Jurkat, Clone E6-1 (cell line): ENCODE measurements at places on chromosomes 4 and X.

GRCh38 chr4:8329560-8329858, 60.0 kb downstream of the HTRA3 start:
- DNase-seq = no peak

DNA sequence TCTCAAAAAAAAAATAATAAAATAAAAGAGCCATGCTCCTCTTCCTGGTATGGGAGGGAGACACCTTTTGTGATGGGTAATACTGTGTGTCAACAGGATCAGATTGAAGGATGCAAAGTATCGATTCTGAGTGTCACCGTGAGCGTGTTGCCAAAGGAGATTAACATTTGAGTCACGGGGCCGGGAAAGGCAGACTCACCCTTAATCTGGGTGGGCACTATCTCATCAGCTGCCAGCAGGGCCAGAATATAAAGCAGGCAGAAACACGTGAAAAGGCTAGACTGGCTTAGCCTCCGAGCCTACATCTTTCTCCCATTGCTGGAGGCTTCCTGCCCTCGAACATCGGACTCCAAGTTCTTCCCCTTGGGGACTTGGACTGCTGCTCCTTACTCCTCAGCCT, 95.4 kb downstream of the SHOX start:
- no peak for DNase-seq

DNA sequence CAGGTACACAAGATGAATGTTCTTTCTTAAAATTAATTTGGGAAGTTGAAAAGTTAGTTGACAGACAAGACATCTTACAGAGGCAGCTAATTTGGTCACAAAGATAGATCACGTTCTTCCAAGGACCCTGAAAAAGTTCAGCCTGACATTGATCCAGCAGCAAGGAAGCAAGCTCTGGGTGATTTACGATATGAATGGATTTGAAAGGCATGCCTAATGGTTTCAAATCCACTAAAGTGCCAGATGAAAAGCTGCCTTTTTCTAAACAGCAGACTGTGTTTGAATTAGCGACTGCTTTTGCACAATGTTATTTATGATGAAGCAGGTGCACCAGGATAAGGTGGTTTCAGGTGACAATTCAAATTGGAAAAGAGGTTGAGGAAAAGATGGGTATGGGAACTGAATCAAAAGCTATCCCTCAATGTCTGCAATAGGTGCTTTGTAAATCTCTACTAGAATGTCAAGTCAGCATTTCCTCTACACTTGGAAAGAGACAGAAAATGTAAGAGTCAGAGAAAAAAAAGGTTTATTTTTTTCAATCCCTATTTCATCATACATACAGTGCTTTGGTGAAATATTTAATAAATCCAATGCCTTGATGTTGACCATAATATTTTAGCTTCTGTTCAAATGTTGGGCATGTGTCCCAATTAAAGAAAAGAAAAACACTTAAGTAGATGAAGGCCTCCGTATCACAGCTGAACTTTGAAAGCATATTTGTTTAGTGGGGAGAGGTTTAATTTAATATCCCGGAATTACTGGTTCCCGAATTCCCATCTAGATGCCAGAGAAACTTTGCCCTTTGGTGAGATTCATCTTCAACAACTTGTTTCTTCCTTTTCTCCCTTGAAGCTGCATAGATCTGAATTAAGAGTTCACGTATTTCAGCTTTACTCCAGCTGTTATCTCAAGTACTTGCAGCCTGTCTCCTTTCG, 6.0 kb downstream of the RASGEF1B start:
- DNase-seq = no peak

DNA sequence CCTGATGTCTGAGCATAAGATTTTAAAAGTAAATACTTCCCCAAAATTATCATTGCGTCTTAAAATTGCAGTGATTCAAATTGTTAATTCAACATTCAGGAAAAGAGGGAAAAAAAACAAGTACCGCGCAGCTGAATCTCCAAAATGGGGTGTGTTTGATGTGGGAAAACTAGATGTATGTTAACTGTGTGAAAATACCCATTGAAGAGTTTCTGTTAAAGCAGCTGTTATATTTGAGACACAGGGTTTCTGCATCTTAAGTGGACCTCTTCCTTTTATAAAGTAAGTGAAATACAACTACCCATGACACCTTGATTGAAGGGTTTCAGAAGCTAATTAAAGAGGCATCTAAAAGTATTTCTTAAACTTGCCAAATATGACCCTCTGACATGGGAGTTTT, 1186.1 kb downstream of the NLGN4X start:
- peak; percentile 60 for DNase-seq

- DNase-seq = no peak
Observed at GRCh38 chr4:87838205-87838604, 5.4 kb downstream of the MEPE start.

DNA sequence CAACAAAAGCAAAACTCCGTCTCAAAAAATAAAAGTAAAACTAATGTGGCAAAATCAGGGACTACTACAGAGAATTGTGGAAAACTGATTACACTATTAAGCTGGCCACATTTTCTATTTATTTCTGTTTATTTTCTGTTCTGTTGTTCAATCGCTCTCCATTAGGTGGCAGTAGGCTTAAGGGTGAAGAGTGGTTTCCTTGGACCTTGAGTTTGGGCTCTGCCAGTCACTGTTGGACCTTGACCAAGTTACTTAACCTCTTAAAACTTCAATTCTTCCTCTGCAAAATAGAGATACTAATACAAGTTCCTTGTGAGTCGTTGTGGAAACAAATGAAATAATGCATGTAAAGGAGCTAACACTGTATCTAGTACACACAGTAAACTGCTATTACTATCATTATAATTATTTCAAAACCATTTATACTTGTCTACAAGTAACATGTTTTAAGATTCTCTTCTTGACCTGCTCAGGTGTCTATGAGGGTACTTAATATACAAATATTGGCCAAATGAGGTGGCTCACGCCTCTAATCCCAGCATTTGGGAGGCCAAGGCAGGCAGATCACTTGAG, 15.2 kb downstream of the HSD17B11 start:
- no peak for DNase-seq

- DNase-seq = no peak
Observed at GRCh38 chr4:1582227-1582626, 101.9 kb downstream of the FAM53A start.

DNA sequence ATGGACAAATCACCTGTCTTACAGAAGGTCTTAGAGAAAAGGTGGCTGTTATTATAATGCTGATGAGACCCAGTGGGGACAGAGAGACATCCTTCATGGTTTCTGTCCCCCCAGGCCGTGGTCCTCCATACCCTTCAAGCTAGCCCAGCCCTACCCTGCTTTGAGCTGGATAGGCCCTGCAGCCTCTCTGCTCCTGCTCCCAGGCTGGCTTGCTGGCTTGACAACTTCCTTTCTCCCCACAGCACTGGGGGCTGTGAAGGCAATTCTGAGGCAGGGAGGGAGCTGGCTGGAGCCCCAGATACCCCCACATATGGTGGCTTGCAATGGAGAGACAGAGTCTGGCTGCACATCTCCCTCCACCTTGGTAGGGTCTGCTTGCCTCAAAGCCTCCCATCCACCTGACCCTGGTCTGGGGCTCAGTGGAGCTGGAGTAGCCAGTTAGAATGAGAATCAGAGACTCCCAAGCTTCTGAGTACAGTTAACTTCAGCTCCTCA, 118.2 kb downstream of the PJA1 start:
- no peak for DNase-seq

- no peak for DNase-seq
Observed at GRCh38 chrX:1507511-1508463, 29.2 kb downstream of the P2RY8 start.

DNA sequence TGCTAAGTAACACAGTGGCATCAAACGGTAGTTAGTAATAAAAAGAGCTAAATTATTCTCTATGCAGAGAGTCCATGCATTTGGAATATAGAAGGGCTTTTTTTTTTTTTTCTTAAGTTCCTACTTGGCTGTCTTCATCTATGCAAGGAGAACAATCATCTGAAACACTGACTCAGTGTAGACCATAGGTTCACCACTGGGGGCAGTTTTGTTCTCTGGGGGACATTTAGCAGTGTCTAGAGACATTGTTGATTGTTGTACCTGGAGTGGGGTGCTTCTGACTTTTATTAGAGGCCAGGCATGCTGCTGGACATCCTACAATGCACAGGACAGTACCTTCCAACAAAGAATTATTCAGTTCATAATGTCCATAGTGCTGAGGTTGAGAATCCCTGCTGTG, 41.2 kb downstream of the TMA16 start:
- DNase-seq = no peak

GRCh38 chr4:164138521-164138920, 615.4 kb upstream of the SMIM31 start:
- DNase-seq = no peak

DNA sequence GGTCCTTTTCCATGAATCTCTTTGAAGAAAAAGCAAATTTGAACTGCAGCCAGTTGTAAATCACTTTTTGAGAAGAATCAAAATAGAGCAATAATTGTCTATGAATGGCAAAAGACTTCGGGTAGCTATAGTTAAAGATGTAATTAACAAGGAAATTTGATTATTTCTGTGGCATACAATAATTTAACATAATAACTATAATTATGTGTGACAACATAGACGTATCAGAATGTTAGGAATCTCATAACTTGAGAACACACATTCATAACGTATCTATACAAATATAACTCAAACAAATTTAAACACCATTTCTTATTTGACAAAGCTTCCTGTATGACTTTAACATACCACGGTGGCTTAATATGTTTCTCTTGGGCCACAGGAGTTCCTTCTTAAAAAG, 36.0 kb upstream of the NSG1 start:
- no peak for DNase-seq

DNA sequence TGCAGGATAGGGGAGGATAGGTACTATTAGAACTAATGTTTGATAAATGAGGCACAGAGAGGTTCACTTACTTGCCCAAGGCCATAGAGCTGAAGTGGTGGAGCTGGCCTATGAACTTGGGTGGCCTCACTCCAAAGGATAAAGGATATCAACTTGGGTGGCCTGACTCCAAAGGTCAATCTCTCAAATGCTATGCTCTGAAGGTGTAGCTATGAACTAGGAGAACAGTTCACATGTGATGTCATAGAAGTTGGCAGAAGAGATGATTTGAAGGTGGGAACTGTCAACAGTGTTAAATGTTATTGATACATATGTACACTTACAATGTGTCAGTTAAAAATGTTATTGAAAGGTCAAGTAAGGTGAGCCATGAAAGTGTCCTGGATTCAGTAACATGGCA, 6.2 kb upstream of the CHST7 start:
- no peak for DNase-seq

- DNase-seq = no peak
Observed at GRCh38 chr4:91092398-91092980, 965.3 kb downstream of the CCSER1 start.

GRCh38 chrX:129510331-129510730, 13.0 kb downstream of the SMARCA1 start:
- DNase-seq = no peak

GRCh38 chrX:15334561-15334960, 762 bp downstream of the PIGA start:
- peak; percentile 19 for DNase-seq

DNA sequence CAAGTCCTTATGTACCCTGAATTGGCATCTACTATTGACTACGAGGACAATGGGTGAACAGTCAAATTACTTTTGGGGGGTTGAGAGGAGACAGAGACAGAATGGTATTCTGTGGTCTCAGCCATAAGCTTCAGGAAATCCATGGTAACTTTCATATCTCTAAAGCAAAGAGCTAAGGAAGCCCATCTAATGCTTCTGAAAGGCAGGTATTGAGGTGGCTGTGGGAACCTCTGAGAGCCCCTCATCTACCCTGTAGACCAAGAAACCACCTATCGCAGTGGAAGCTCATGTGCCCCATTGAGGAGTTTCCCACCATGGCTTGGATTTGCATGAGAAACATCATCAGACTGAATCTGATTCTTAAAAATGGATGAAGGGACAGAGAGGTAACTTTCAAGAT, 23.1 kb upstream of the BMP2K start:
- DNase-seq = no peak

DNA sequence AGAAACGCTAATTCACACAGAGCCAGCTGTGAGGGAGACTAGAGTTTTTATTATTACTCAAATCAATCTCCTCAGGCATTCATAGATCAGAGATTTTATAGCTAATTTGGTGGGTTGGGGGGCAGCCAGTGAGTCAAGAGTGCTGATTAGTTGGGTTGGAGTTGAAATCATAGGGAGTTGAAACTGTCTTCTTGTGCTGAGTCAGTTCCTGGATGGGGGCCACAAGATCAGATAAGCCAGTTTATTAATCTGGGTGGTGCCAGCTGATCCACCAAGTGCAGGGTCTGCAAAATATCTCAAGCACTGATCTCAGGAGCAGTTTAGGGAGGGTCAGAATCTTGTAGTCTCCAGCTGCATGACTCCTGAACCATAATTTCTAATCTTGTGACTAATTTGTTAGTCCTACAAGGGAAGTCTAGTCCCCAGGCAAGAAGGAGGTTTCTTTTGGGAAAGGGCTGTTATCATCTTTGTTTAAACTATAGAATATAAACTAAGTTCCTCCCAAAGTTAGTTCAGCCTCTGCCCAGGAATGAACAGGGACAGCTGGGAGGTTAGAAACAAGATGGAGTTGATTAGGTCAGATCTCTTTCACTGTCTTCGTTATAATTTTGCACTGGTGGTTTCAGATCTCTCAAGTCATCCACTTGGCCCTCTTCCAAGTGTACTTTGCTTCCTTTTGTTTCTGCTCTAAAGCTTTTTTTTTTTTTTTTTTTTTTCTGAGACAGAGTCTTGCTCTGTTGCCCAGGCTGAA, 5.4 kb upstream of the NAA11 start:
- DNase-seq = peak; percentile 65

DNA sequence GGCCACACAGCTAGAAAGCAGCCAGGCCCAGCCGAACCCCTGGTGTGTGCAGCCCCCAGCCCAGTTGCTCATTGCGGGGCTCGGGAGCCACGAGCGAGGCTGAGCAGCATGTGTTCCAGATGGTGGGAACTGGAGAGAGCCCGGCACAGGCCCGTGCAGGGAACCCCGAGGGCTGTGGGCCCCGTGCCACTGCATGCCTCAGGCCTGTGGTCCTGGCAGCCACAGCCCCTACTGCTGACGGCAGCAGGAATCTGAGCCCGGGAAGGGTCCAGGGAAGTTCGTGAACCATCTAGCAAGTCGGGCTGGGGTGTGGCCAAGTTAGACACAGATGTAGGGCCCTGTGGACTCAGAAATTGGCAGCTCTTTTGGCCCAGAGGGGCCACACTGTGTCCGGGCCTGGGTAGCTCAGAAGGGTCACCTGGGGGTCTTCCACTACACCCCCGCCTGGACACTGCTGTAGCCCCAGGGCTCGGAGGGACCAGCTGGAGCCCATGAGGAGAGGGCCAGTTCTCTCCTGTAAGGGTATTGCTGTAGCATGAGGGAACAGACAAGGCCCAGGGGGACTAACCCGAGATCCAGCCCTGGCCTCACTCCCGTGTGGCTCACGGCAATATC, 12.1 kb downstream of the HTRA3 start:
- DNase-seq = no peak

GRCh38 chr4:124097447-124097846, 615.1 kb downstream of the ANKRD50 start:
- DNase-seq = no peak
